CD4-positive, alpha-beta T cell treated with Interleukin-6 at 100 ng/mL for 8 hours (primary cell): ENCODE measurements at places on chromosomes 3 and 15.

DNA sequence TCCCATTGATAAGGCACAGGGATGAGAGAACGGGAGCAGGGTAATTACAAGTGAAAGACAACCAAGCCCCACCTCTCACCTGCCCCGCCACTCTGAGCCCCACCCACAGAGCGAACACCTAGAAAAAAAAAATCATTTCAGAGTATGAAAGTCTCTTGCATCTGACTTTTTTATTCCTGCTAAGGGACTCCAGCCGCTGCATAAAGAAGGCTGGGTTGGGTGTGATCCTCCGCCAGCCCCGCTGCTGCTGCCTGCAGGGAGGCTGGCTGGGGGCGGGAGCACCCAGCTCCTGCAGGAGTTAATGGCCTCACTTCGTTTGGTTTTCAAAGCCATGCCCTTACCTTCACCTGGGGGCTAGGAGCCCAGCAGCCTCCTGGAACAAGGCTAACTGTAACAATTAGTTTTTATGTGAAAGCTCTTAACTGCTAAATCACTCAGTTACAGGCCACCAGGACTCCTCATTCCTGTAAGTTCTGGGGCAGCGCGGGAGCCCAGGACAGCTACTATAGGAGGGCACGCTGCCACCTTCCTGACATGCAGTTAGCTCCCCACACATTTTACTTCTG lies 78.0 kb upstream of the SNRPA1 start:
- no peak for DNase-seq

DNA sequence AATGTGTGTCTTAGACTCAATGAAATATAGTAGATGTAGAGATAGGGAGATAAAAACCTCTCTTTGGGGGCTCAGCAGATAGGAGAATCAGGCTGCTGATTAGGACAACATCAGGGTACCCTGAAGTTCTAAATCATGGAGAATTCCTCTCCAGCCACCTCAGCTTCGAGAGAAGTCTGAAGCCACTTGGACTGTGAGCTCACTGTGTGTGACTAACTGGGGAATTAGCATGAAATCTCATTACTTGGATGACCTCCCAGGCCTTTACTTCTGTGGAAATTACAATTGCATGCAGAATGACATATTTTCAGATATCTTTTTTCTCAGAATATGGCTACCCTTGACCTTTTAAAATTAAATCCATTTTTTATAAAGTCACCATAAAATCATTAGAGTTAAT lies 128.0 kb upstream of the MRPL3 start:
- DNase-seq, result no peak

GRCh38 chr3:64983583-64984359 lies 296.0 kb upstream of the ADAMTS9 start:
- no peak for DNase-seq

DNA sequence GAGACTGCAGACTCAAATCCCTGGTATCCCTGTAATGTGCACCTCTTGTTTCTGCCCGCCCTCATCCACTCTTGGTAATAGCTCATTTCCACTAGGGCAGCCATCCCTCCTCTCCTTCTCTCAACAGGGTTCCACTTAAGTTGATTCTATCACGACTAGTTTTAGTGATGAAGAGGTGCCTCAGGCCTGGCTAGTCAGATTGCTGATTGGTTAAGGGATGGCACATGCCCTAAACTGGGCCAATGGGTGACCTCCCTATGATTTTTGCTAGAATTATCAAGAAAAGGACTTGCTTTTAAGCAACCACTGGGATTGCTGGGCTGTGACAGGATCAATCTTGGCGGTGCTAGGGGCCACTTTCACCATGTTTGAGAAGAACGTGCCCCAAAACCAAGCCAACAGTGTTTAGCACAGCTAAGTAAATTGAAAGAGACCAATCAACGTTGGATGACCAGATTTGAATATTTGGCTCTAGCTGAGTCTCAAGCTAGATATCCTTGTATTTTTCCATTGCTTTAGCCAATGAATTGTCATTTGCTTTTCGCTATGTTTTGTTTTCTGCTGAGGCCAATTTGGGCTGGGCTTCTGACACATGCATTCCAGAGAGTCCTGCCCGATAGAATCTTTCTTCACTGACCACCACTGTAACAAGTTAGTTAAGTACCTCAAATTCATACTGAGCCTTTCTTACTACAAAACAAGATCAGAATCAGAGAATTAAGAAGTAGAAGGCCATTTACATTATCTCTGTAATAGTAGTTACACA lies 131.0 kb downstream of the PDZRN3 start:
- no peak for DNase-seq

GRCh38 chr15:35674873-35675781 lies 129.2 kb upstream of the DPH6 start:
- DNase-seq, result no peak

- no peak for DNase-seq
Observed at GRCh38 chr3:67017211-67017610, 19.1 kb downstream of the KBTBD8 start.
